ENCODE measurements at places on chromosomes 6 and 20.

- DNase-seq = no peak
Observed at GRCh38 chr6:75486850-75487518, 6.6 kb downstream of the FILIP1 start.

DNA sequence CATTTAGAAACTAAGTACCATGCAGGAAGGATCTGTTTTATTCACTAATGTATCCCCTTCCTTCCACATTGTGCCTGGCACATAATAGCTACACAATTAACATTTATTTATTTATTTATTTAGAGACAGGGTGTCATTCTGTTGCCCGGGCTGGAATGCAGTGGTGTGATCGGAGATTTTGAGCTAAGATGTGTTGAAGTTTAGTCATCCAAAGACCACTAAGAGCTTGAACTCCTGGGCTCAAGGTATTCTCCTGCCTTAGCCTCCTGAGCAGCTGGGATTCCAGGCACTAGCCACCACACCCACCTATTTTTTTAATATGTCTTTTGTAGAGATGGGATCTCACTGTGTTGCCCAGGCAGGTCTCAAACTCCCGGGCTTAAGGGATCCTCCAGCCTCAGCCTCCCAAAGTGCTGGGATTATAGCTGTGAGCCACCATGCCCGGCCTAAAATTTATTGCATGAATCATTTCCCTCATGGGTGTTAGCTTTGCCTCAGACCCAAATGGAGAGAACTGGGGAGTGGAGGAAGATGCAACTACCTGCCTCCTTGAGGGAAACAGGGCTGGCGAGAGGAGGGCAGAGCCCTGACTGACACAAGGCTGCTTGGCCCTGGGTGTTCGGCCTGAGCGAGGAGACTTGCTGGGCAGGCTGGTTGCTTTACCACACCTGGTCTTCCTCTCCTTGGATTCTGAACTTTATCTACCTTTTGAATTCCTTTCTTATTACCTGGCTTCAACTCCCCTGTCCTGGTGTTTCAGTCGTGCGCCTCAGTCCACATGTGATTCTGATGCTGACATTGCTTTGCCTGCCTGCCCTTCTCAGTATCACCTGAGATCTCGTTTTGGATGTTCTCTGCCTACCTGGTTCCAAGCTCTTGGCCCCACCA lies 1.7 kb upstream of the DYNLT1 start:
- no peak for DNase-seq

- no peak for DNase-seq
Observed at GRCh38 chr6:7580537-7580926, 9.5 kb upstream of the SNRNP48 start.

GRCh38 chr6:100678027-100678426 lies 203.1 kb downstream of the ASCC3 start:
- DNase-seq = no peak
